ENCODE measurements at places on chromosomes 1 and 21. TPM values are rescaled to one million over a fixed set of nuclear protein-coding genes. Genes with fewer than 3 reads are reported as not detected.

The TMCC2 gene
- polyA plus RNA-seq, result 10.8 TPM

- no peak for DNase-seq
Measured at GRCh38 chr1:7761103-7761502, 10.0 kb upstream of the VAMP3 start.

DNA sequence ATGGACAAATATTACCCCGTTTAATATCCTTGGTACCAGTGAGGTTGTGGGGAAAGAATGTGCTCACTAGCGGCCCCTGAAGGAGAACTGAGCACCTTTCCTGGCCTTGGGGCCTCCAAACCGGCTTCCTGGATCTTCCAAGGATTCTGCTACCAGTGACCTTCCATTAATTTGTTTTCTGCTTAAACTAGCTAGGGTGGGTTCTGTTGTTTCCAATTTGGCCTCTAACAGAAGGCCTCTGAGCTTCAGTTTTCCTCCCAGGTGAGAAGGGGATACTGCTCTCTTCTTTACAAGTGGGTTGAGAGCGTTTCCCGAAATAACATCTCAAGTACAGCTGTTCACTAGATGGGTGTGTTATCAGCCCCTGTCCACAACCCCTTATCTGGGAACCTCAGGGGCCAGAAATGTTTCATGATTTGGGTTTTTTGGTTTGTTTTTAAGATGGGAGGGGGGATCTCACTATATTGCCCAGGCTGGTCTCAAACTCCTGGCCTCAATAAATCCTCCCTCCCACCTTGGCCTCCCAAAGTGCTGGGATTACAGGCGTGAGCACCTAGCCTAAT, 16.9 kb upstream of the IFNGR2 start:
- no peak for DNase-seq

The ATAD3C gene
- polyA plus RNA-seq, result 0.30 TPM

GRCh38 chr1:20735581-20736111, 3.1 kb upstream of the SH2D5 start:
- no peak for DNase-seq

- DNase-seq, result no peak
Measured at GRCh38 chr1:195332102-195332501, 1276.1 kb downstream of the KCNT2 start.

The FAM177B gene
- 0.25 TPM for polyA plus RNA-seq

The TMPRSS3 gene
- not detected for polyA plus RNA-seq

The RNF115 gene
- 18.0 TPM for polyA plus RNA-seq

The SLC44A5 gene
- polyA plus RNA-seq, result 0.30 TPM

The SERPINC1 gene
- polyA plus RNA-seq, result 0.16 TPM

GRCh38 chr1:116495535-116495934, 75.3 kb downstream of the CD58 start:
- no peak for DNase-seq

The NBPF26 gene
- 15.6 TPM for polyA plus RNA-seq

The PARS2 gene
- polyA plus RNA-seq, result 3.8 TPM

DNA sequence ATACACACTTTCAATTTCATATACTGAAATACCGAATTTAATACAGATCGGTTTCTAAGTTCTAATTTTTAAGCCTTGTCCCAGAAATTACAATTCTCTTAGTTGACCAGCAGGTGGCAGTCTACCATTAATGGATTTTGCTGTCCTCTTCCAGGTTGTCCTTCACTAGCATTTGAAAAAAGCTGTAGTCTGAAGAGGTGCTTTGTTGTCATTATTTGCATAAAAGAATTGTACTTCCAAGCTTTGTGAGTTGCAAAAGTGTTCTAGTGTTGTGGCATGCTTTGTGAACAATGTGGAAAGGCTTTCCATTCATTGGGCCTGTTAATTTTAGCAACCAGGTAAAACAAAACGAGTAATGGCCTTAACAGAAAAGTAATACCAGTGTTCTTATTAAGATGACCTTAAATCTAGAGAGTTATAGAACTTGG, 193.6 kb downstream of the RPS6KC1 start:
- peak; percentile 9 for DNase-seq

The HNRNPCL1 gene
- not detected for polyA plus RNA-seq

The DDR2 gene
- polyA plus RNA-seq, result 37.6 TPM

DNA sequence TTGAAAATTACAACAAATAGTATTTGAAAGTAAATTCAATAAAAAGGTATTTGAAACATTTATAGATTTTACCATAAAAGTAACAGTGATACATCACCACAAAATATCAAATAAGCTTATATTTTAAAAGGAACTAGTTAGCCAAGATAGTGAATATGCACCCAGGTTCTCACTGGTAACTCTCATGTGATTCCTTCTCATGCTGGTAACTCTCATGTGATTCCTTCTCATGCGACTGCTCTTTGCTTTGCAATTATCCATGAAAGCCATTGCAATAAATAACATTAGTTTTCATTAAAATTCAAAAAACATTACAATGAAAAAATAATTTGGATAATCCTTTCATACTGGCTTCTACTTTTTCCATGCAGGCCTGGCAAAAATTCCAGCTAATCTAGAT, 75.4 kb downstream of the AHCTF1 start:
- DNase-seq, result no peak

The DPT gene
- 84.4 TPM for polyA plus RNA-seq

The TMEM52 gene
- polyA plus RNA-seq, result 91.6 TPM

DNA sequence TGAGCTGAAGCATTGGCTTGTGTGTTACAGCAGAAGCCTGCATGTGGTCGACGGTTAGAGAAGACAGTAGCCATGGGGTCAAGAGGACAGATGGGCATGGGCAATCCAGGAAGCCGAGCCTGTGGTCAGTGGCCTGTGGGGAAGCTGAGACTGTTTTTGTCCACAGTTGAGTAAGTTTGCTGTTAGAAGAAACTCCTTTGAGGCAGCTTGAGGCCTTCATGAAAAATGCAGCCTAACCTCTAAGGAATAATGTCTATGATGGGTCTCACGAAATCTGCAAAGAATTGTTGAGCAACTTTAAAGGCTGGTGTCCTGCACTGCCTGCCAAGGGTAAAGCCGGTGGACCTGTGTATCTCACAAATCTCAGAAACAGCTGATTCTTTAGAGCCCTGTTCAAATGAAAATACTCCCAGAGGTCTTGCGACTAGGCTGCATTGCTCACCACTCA, 322.4 kb downstream of the SETD4 start:
- no peak for DNase-seq

The SDF4 gene
- polyA plus RNA-seq, result 88.6 TPM
